ENCODE measurements at places on chromosomes 5 and 9. TPM values are rescaled to one million over a fixed set of nuclear protein-coding genes. Genes with fewer than 3 reads are reported as not detected.

PCDHGB6 gene
- 4.8 TPM for total RNA-seq

ANKRD34B gene
- not detected for total RNA-seq

WWC1 gene
- 0.91 TPM for total RNA-seq

CTXN3 gene
- not detected for total RNA-seq

RALGDS gene
- total RNA-seq: 43.1 TPM

OBP2B gene
- total RNA-seq: not detected

TPM2 gene
- total RNA-seq: 257 TPM

AQP3 gene
- total RNA-seq: 0.93 TPM

ZNF189 gene
- 14.4 TPM for total RNA-seq

NTRK2 gene
- 0.05 TPM for total RNA-seq

DOK3 gene
- total RNA-seq: 5.3 TPM

KIF12 gene
- 0.97 TPM for total RNA-seq

AQP7 gene
- total RNA-seq: 3.7 TPM

NMUR2 gene
- not detected for total RNA-seq

ANKRD55 gene
- total RNA-seq: 2.1 TPM
